Stimulated activated CD4-positive, alpha-beta T cell treated with anti-CD3 and anti-CD28 coated beads, Interleukin-15, amount 100 ng/mL, for 1 hour (primary cell): ENCODE measurements at places on chromosomes 6 and 20.

- no peak for DNase-seq
Observed at GRCh38 chr20:33239979-33240736, 4.4 kb downstream of the BPIFA1 start.

- DNase-seq: no peak
Observed at GRCh38 chr6:11098004-11098403, 4.4 kb downstream of the SMIM13 start.

DNA sequence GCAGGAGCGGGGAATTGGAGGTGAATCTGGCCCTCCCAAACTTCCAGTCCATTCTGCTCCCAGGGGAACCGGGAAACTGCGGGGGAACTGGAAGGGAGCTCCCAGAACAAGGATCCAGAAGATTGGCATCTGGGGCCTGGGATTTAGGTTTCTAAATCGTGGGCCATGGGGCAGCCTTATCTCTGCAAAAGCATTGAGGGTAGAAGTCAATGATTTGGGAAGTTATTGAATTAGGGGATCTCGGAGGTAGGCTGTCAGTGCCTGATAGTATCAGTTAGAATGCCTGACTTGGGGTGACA, 45.1 kb downstream of the HNF4A start:
- no peak for DNase-seq

DNA sequence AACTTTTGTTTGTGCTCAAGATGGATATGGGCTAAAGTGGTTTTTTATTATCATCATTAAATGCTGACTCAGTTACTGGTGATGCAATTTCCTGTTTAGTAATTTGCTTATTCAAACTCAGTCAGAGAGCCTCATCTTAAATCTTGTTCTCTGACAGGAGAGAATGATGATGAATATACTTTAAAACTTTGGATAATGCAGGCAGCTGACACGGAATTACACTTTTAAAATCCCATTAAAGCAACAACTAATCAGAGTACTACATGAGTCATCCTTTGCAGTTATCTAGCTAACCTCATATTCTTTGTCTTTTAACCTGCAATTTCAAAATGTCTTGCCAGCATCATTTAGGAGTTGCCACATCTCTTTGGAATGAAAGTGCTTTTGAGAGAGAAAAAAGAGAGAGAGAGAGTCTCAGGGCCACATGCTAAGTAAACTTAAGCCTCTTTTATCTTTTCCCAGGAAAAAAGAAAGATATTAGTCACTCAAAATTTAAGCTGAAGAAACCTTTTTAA, 9.2 kb upstream of the C6orf141 start:
- no peak for DNase-seq

DNA sequence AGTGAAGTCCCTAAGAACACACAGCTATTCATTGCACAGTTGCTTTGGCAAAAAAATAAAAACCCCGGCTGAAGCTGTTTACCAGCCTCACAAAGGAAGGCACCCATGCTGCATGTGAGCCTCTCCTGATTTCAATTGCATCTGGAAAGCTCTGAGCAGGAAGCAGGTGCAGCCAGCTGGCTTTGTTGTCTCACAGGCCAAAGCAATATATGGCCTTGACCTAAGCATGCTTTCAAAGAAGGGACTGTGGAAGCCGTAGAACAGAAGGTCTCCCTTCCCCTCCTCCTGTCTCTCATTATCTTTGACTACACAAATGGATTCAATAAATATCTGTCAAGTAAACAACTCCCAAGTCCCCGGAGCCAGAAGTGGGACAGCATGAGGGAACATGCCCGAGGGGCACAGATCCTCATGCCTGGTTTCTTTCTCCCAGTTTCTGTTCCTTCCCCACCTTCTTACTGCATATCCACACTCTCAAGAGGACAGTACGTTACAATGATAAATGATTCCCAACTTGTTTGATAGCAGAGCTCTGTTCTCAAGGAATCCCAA, 57.2 kb upstream of the PCSK2 start:
- DNase-seq: no peak

DNA sequence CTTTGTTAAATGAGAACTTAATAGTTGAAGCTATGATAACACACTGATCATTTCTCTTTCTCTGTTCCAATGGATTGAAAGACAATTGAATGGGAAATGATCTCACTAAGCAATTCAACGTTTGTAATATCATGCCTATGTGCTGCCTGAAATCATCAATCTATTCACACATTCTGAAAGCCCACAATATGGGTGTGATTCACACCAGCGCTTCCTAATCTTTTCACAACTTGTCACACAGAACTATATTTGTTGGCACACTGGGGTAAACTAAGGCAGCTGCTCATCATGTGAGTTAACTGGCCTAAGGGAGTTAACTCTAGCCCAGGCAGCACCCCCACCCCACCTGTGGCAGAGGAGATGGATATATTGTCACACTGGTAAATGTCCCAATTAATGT, 37.1 kb upstream of the UTRN start:
- DNase-seq: no peak

- no peak for DNase-seq
Observed at GRCh38 chr6:127290391-127291265, 24.0 kb downstream of the RNF146 start.

DNA sequence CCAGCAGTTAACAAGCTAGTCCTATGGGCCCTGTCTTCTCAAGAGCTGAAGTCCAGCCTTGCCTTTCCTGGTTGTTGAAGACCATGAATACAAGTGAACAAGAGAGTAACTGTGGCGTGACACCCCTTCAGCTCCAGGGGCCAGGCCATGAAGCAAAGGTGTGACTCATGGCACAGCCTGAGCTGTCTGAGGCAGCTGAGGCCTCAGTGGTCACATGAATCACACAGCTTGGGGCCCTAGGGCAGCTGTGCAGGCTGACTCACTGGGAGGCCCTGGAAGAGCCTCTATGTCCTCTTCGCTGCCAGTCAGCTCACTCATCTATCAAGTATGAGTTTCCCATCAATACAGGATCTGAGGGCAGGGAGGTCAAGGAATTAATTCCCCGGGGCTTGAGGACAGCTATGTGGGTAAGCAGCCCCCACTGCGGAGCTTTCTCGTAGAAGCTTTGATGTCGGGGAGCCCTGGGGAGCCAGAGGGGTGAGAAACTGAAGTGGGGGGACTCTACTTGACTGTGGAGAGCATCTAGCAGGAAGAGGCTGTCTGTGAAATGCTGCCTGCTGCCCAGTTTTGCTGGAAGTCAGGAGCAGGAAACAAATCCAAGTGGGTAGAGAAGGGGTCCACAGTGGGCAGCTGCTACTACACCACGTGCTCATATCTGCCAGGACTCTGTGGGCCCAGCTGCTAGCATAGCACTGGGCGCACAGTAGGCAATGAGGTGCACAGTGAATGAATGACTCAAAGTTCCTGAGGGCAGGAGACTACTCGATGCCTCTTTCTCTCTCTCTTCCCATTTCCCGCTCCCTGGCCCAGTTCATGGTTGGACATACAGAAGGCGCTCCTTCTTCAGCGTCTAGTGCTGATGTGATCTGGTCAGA, 13.7 kb upstream of the FAM83C start:
- DNase-seq: peak; percentile 43

- DNase-seq: no peak
Observed at GRCh38 chr6:34246249-34246562, 2.6 kb downstream of the SMIM29 start.

DNA sequence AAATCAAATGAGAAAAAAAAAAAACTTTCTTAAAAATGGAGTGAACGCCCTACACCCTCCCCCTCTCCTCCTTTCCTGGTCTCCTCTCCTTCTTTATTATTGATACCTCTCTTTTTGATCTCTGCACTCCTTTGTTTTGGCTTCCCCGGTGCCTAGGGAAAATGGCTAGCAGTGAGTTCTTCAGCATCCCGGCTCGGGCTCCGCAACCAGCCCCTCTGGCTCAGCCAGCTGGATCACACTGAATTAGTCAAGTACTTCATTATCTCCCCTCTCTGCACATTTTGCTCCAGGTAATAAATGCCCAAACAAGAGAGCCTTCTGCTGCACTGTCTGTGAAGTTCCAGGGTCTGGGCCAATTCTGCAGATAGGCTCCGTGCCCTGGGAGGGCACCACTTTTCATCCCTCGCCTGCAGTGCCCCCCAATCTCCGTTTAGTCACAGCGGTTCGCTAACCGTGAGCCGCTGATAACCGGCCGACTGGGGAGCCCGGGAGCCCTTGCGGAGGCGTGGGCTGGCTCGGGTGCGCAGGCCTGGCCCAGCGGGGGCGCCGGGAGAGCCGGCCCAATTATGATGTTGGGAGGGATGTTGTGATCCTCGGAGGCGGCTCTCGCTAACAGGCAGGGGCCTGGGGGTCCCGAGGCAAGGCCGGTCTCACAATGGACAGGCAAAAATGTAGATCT, 301.9 kb downstream of the TFAP2A start:
- DNase-seq: no peak

DNA sequence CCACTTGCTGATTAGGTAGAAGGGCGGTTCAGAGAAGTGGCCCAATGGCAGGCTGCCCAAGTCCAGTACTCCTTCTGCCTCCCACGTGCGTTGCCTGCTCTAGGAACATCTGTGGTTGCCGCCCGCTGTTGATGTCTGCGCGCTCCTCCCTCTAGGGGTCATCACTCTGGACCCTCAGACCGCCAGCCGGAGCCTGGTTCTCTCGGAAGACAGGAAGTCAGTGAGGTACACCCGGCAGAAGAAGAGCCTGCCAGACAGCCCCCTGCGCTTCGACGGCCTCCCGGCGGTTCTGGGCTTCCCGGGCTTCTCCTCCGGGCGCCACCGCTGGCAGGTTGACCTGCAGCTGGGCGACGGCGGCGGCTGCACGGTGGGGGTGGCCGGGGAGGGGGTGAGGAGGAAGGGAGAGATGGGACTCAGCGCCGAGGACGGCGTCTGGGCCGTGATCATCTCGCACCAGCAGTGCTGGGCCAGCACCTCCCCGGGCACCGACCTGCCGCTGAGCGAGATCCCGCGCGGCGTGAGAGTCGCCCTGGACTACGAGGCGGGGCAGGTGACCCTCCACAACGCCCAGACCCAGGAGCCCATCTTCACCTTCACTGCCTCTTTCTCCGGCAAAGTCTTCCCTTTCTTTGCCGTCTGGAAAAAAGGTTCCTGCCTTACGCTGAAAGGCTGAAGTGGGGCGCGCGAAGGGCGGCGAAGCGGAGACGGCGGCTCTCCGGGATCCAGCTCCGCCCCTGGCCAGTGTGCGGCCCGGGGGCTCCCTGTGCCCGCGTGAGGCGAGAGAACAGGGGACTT, 8.5 kb downstream of the TRIM15 start:
- no peak for DNase-seq

- DNase-seq: no peak
Observed at GRCh38 chr6:79627422-79627821, 3.7 kb upstream of the SH3BGRL2 start.

- DNase-seq: no peak
Observed at GRCh38 chr6:152218887-152219286, 411.4 kb downstream of the ESR1 start.

- DNase-seq: no peak
Observed at GRCh38 chr6:45654673-45655072, 276.9 kb upstream of the SUPT3H start.

- DNase-seq: no peak
Observed at GRCh38 chr20:4064144-4064909, 49.0 kb upstream of the RNF24 start.

DNA sequence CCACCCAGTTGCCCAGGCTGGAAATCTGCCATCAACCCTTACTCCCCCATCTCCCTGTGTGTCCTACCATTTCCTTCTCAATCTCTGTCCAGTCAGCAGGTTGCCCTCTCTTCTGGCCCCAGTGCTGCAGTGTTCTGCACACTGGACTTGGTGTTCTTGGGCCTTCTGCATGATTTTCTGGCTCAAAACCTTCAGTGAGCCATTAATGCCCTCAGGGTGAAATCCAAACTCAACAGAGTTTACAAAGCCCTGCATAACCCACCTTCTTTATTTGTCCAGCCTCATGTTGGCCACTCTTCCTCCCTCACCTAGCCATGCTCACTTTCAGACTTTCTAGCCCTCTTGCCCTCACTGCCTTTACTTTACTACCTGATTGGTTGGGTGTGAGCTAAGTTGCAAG, 5.0 kb upstream of the GSTA3 start:
- DNase-seq: no peak

- DNase-seq: no peak
Observed at GRCh38 chr6:14612016-14612980, 494.7 kb downstream of the CD83 start.

DNA sequence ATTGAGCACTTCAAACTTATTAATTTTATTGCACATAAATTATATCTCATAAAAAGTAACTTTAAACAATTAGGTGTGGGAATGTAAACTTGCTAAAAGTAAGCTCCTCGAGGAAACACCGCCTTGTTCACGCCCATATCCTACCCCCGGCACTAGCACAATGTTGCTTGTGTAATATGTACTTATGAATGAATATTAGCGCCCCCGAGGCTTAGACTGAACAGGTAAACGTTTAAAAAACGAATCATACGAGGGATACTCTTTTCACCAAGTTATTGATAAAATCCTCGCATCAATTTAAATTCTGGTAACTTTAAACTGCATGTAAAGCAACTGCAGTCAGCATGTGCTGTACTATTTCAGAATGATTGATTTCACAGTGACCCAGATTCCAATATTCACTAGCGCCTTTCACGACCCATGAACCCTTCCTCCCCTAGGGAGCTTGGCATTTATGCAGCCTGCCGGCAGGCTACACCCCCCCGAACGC, 637 bp downstream of the TFB1M start:
- no peak for DNase-seq

DNA sequence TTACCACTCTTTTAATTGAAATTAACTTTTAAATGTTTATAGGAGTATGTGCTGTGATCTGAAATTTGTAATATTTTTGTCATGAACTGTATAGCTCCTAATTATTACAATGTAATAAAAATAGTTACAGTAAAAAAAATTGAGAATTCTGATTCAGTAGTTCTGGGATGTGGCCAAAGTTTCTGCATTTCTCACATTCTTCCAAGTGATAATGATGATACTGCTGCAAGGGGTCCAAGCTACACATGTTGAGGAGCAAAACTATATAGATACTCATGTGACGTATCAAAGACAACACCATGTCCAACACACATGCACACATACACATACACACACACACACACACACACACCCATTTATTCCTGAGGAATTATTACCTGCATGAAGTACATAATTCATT, 71.0 kb upstream of the FAM83B start:
- DNase-seq: no peak

GRCh38 chr20:6012179-6012578, 41.7 kb downstream of the LRRN4 start:
- no peak for DNase-seq
